Upper lobe of left lung (tissue), 6 donors: ENCODE measurements at places on chromosomes 12 and 14. TPM values are rescaled to one million over a fixed set of nuclear protein-coding genes. Genes with fewer than 3 reads are reported as not detected.

DNA sequence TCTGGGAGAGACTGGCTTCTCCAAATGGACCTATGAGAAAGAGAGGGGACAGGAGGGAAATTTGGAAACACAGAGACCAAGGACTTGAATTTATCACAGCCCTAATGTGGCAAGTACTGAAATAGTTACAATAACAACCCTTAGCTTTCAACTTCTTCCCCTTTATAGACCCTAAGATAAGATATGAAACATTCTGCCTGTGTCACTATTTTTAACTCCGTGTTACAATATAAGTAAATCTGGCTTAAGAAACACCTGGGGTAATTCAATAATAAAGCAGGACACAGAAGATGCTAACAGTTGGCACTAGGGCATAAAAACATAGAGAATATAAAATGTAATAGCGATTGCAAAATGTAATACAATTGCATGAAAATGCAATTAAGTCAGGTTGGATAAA lies 216.4 kb downstream of the NOVA1 start:
- DNase-seq = no peak

GRCh38 chr12:55227643-55228042 lies 6.8 kb downstream of the OR10A7 start:
- DNase-seq = no peak

DNA sequence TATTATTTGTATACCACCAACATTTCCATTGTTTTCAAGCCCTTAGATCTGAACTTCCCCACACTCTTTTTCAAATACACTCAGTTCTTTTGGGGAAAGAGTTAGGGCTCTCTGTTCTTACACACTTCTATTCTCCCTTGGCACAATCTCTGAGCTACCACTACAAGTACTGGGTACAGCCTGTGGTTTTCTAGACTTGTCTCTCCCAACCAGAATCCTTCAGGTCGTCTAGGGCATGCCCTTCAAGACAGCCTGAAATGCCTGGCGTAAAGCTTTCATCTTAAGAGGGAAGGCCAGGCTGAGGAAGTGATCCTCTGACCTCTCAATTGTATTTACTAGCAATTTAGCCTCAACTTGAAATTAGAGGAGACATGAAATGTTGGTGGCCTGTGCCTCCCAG lies 1442.0 kb downstream of the AACS start:
- no peak for DNase-seq

GRCh38 chr12:95440401-95440800 lies 33.6 kb upstream of the METAP2 start:
- no peak for DNase-seq

HOXC11 gene
- not detected for total RNA-seq

GRCh38 chr12:116434155-116435011 lies 124.8 kb upstream of the MAP1LC3B2 start:
- peak; percentile 94 for DNase-seq

MUCL1 gene
- not detected for total RNA-seq

CMA1 gene
- total RNA-seq = not detected

GPRC5A gene
- 608 TPM for total RNA-seq

DNA sequence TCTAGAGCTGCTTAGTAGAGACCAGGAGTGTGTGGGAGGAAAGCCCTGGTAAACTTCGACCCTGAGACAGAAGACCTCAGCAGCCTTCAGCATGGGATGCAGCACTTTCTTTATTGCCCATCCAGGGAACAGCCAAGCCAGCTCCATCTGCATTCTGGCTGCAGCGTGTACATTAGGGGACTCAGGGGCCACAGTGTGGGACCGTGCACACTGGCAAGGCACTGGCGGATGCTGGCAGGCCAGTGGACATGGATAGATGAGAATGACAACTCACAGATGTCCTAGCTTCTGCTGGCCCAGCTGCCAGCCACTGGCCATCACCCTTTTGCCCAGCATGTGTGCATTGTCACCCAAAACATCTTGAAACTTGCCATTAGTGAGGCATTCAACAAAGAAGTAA lies 12.5 kb downstream of the PLD4 start:
- peak; percentile 30 for DNase-seq

PKP2 gene
- total RNA-seq = 4.2 TPM

DNA sequence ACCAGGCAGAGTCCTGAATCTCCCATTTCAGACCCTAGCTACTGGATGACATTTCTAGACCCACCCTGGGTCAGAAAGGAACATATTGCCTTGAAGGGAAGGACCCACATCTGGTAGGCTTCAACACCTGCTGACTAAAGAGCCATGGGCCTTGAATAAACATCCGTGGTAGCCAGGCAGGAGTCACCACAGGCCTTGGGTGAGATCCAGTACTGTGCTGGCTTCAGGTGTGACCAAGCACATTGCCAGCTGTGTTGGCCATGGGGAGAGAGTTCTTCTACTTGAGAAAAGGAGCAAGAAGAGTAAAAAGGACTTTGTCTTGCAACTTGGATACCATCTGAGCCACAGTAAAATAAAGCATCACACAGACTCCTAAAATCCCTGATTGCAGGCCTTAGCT lies 332.6 kb downstream of the SLC16A7 start:
- no peak for DNase-seq

GRCh38 chr12:116382686-116383530 lies 105.4 kb upstream of the MED13L start:
- peak; percentile 54 for DNase-seq

DNA sequence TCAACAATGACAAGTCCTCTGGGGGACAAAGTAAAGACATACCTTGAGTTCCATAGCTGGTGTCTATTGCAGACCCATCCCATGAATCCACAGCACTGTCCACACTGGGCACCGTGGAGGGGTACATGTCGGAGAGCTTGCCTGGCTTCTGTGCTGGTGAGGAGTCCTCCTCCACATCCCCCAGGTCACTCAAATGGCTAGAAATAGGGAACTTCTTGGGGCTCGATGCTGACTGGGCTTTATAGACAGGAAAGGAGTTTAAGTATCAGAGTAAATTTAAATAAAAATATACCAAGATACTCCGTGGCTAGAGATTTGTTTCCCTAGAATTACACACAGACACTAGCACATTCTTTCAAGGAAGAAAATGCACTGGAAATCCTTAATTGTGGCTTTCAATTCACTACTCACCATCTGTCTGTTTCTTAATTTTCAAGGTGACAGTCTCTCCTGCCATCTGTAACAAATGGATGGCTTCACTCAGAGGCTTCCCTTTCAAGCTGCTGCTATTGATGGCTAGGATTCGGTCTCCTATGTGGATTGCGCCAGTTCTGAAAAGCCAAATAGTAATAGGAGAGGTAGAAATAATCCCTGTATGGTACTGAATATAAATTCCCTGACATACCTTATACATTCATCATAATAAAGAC lies 90.1 kb downstream of the HELB start:
- DNase-seq = no peak

SLC5A8 gene
- total RNA-seq = 8.8 TPM

DNA sequence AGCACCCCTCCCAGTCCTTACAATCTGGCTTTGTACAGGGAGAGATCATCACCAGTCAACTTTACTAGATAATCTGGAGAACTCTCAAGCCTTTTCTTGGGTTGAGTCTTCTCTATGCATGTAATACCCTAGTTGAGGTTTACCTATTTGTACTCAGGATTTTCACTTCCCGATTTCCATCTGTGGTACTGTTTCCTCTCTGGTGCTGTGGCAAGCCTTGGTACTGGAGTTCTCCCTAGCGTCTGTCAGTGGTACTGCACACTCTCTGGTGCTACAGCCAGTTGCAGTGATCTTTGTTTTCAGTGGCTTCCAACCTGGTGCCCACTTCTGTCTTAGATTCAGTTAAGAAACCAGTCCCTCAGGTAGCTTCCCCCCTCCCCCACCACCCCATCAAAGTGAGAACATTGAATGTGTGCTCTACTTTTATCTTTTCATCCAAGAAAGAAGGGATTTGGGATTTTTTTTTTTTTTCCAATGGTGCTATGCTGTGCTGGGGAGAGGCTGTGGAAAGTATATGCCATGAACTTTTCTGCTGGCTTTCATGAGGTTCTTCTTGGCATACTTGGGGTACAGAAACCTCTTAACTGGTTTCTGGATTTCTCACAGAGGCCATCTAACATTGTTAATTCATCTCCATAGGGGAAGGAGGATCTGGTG lies 69.4 kb upstream of the EVL start:
- DNase-seq = peak; percentile 78
